ENCODE measurements at places on chromosomes 6 and 20. TPM values are rescaled to one million over a fixed set of nuclear protein-coding genes. Genes with fewer than 3 reads are reported as not detected.
A peak's percentile ranks its signal among the peaks of the same experiment; 100 is the strongest.

DNA sequence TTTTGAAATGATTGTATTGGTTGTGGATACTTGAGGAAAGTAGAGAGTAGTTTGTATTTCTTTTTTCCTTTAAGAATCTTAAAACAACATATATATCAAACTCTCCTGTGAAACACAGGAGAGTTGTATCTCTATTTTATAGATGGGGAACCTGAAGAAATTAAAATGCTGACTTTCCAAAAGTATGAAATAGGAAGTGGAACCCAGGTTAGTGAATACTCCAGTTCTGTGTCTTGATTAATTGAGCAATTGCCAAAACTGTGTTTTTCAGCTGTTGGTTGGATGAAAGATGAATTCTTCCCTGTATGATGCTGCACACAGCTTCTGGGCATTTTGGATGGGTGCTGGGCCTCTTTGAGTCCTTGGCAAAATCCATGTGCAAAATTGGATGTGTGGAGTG lies 86.3 kb downstream of the ARID1B start:
- no peak for DNase-seq

DNA sequence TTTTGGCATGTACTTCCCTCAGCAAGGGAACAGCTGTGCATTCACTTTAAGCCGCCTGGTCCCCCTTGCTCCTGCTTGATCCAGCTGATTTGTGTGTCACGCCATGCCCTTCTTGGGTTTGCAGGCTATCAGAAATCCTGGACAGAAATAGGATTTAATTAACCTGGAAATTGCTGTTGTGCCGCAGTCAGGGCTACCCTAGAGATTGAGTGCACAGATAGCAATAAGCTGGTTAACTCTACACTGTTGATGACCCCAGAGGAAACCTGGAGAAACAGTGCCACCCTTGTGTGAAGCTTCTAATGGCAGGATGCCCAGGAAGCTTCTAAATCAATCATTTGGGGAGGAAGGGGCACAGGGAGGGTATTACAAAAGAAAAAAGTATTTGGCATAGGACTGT lies 199.0 kb downstream of the JARID2 start:
- DNase-seq: no peak

DNA sequence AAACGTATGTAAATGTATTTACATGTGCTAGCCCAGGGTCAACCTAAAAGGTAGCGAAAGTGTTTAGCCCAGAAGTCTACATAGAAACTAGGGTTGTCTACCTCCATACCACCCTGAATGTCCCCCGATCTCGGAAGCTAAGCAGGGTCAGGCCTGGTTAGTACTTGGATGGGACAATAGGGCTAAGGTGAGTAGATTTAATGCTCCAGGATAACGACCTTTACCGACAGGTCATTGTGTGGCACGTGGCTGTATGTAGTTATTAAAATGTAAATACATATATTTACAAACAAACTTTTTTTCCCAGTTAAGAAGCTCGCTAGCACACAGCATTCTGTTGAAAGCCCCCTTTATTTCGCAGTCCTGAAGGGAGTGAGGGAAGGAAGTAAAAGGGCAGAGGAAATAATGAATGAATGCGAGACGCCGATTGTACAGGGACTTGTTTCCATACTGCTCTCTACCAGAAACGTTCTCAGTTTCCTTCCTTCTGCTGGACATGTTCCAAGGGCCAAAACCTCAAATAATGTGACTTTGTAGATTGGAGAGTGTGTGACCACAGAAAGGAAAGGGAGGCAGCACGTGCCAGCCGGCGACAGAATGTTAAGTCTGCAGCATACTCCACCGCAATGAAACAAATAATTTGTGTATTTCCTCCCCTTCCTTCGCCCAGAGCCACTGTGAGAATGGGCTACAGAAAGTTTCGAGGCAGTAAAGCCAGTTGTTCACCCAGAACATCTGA lies 612 bp downstream of the ADAT2 start:
- peak; percentile 43 for DNase-seq

GRCh38 chr20:3406481-3407039 lies 909 bp downstream of the DNAAF9 start:
- no peak for DNase-seq

DNA sequence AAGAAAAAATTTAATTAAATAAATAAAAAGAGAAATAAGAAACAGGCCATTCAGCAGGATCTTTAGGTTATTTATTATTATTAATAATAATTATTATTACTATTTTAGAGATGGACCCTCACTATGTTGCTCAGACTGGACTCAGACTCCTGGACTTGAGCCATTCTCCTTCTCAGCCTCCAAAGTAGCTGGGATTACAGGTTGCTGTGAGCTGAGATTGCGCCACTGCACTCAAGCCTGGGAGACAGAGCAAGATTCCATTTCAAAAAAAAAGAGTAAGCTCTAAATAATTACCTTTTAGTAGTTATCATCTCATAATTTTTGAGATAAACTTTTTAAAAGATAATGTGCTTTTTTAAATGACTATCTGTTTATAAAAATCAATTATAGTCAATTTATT lies 1102.8 kb upstream of the GJE1 start:
- DNase-seq: no peak

GRCh38 chr20:2887715-2888114 lies 14.4 kb downstream of the PTPRA start:
- no peak for DNase-seq

- no peak for DNase-seq
Observed at GRCh38 chr6:157434349-157435033, 53.5 kb downstream of the ZDHHC14 start.

ABHD16B gene
- not detected for total RNA-seq

MUCL3 gene
- not detected for total RNA-seq

FAM83C gene
- total RNA-seq: not detected

LAMA4 gene
- total RNA-seq: not detected

DNMT3B gene
- total RNA-seq: 2.0 TPM
